Activated T-cell treated with anti-CD3 and anti-CD28 coated beads, Interleukin-2, amount 50 U/mL, for 24 hours (primary cell): ENCODE measurements at places on chromosomes 6 and 20.

- H3K4me3 ChIP-seq, result no peak overlapping the region
- peak overlapping the region; percentile 47 for H3K27ac ChIP-seq
- no peaks in the 10 kb centered on the region for H3K27me3 ChIP-seq
- DNase-seq, result no peak
These were observed 29.8 kb downstream of the NCOA3 start for GRCh38 chr20:47531458-47531857.

- H3K4me1 ChIP-seq, result peaks cover 2% of the 10 kb centered on the region
- no peak for DNase-seq
- H3K4me3 ChIP-seq, result no peak overlapping the region
- H3K27me3 ChIP-seq, result no peaks in the 10 kb centered on the region
These were observed 21.0 kb upstream of the FYN start for GRCh38 chr6:111894272-111894671.

DNA sequence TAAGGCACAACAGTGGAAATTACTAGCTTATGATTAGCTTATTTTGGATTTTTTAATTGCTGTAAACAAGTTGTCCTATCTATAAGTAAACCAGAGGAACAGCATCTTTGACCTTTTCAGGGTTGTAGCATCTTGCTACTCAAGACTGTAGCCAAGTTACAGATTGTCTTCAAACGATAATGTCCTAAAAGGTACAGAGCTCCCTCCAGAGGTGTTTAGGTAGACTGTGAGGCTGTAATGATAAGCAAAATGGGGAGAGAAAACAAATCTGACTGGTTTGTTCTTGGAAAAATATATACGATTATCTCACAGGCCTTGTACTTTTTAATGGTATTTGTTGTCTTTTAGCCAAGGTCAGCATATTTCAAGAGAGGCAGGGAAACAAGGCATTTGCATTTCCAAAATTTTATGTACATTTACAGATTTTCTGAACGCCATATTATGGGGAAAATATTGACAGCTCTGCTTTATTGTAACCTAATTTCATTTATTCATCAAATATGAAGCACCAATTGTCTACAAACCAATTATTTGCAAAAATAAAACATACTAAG is 273.4 kb downstream of the MEI4 start:
- H3K4me3 ChIP-seq, result no peak overlapping the region
- H3K27me3 ChIP-seq, result no peaks in the 10 kb centered on the region
- no peak overlapping the region for H3K27ac ChIP-seq
- H3K36me3 ChIP-seq, result no peaks in the 10 kb centered on the region

- H3K27me3 ChIP-seq, result peaks cover 49% of the 10 kb centered on the region
- no peak overlapping the region for H3K4me3 ChIP-seq
- H3K4me1 ChIP-seq, result peaks cover 14% of the 10 kb centered on the region
- DNase-seq, result no peak
- H3K27ac ChIP-seq, result no peak overlapping the region
These were observed 2.0 kb upstream of the RNF182 start for GRCh38 chr6:13922750-13923149.

DNA sequence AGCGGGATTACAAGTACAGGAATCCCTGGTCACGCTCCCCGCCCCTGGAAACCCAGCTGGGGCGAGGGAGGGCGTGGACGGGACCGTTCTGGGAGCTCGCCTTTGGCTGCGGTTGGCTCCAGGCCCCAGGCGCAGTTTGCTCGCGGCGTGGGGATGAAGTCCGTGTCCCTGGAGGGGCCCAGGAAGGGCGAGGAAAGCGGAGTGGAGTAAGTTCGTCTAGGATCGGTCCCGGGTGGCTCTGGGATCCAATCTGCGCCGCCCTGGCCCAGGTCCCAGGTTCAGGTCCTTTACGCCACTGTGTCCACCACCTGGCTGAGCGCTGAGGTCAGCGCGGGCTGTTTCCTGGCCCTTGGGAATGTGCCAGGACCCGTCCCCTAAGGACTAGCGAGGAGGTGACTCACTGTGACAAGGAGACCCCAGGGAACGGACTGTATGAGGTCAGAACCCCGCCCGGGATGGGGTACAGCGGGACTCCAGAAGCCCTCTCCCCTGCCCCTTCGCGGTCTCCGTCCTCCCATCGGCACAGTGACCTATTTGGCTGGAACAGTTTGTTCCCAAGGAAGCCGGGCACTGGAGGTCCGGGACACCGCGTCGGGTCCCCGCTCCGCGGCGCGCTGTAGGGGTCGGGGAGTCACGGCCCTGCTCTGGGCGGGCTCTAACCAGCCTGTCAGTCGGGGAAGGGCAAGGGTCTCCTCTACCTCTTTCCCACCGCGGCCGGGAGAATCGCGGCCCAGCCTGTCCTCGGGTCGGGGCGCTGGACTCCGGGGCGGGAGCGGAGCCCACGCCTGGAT is 724 bp downstream of the CDKN1A start:
- peaks cover 60% of the 10 kb centered on the region for H3K4me1 ChIP-seq
- H3K27ac ChIP-seq, result peak overlapping the region; percentile 94
- peaks cover 15% of the 10 kb centered on the region for H3K27me3 ChIP-seq
- peak overlapping the region; percentile 94 for H3K4me3 ChIP-seq
- peak; percentile 64 for DNase-seq

- H3K4me3 ChIP-seq, result no peak overlapping the region
- peaks cover 73% of the 10 kb centered on the region for H3K4me1 ChIP-seq
These were observed 19.0 kb downstream of the HIVEP1 start for GRCh38 chr6:12030993-12031550.

DNA sequence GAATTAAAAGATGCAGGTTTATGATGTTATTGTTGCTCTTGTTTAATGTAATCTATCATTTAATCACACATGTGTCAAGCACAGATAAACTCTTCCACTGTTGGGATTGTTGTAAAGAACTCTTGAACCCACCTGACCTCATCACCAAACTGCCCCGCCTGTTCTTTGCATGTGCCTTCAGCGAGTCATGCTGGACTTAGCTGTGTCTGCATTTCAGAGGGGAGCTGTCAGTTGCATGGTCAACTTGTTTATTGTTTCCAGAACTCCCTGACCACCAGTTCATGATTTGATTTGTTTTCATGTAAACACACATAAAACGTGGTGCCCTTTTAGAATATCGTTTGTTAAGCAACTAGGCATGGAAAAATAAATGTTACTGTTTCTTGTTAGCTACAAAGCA is 93.6 kb downstream of the KHDC1L start:
- DNase-seq, result no peak
- no peak overlapping the region for H3K4me3 ChIP-seq
- H3K36me3 ChIP-seq, result peaks cover 8% of the 10 kb centered on the region
- H3K27ac ChIP-seq, result no peak overlapping the region
- peaks cover 4% of the 10 kb centered on the region for H3K4me1 ChIP-seq

GRCh38 chr6:131116755-131117360 is 18.4 kb upstream of the AKAP7 start:
- H3K36me3 ChIP-seq, result no peaks in the 10 kb centered on the region
- no peak for DNase-seq
- H3K27ac ChIP-seq, result no peak overlapping the region
- no peak overlapping the region for H3K4me3 ChIP-seq
- H3K27me3 ChIP-seq, result peaks cover 3% of the 10 kb centered on the region

- DNase-seq, result no peak
- peaks cover 74% of the 10 kb centered on the region for H3K36me3 ChIP-seq
- no peaks in the 10 kb centered on the region for H3K27me3 ChIP-seq
- peaks cover 26% of the 10 kb centered on the region for H3K4me1 ChIP-seq
- no peak overlapping the region for H3K27ac ChIP-seq
- no peak overlapping the region for H3K4me3 ChIP-seq
These were observed 25.9 kb downstream of the ECHDC1 start for GRCh38 chr6:127317388-127318128.

DNA sequence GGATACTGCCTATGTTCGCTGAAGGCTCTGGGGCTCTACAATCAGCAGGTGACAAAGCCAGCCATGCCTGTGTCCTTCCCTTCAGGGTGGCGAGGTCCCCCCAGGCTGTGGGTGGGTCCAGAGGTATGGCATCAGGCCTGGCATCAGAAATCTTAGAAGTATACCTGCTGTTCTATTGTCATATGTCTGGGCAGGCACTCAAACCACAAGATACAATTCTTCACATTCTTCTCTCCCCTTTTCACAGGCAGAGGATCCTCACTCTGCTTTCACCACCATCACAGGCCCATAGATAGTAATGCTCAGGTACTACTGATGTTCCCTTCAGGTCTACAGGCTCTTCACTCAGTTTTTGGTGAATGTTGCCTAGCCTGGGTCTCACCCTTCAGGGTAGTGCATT is 1180.0 kb upstream of the CITED2 start:
- H3K27me3 ChIP-seq, result no peaks in the 10 kb centered on the region
- no peak overlapping the region for H3K4me3 ChIP-seq
- H3K4me1 ChIP-seq, result no peaks in the 10 kb centered on the region

DNA sequence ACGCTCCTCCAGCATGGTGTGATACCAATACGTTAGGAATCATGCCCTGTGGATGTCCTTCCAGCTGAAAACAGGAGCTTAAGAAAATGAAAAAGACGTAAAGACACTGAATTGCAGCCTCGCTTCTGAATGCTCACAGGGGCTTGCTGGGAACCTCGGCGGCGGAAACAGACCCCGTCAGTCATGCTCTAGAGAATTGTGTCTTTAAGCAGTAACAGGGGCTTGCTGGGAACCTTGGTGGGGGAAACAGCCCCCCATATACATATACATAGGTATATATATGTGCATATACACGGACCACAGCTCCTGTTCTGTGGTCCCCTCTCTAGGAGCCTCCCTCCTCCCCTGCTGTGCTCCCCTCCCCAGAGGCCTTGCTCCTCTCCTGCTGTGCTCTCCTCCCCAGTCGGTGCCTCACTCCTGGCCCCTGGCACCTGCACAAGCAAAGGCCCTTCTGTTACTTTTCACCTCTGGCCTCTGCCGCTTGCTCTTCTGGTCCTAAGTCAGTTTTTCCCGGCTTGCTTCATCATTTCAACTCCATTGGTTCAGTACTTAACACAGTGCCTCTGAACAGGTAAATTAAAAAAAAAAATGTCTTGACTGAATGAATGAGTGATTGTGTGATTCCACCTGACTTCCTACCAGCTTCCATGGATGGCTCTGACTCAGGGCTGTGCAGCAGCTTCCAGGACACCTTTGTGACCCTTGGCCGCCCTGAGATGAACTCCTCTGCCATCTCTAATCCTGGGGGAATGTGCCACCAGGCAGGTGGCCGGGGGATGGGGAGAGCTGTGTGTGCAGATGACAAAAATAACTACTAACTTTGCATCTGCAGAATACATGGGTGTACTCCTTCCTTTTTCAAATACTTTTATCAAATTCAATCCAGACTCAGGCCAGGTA is 246.1 kb downstream of the SMOC2 start:
- H3K4me1 ChIP-seq, result no peaks in the 10 kb centered on the region
- no peak overlapping the region for H3K27ac ChIP-seq
- no peaks in the 10 kb centered on the region for H3K36me3 ChIP-seq
- H3K4me3 ChIP-seq, result no peak overlapping the region

- no peaks in the 10 kb centered on the region for H3K36me3 ChIP-seq
- no peak for DNase-seq
- no peaks in the 10 kb centered on the region for H3K27me3 ChIP-seq
- no peak overlapping the region for H3K4me3 ChIP-seq
- no peak overlapping the region for H3K27ac ChIP-seq
These were observed 41.9 kb upstream of the TMEM170B start for GRCh38 chr6:11495565-11496145.

DNA sequence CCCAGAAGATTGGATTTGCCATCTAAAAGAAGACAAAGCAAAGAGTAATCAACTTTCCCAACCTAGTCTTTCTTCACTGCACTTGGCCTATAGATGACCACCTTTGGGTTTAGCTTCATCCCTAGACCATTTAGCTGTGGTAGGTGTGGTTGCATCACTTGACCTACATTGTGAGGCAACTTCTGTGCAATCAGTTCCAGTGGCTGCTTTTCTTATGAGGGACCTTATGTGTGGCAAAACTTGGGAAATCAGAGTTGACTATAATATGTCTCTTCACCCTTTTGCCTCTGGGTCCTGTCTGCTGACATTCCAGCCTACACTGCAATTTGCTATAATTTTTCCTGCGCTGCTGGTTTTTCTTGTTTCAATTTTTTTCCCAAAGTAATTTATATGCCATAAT is 55.2 kb downstream of the PRDM13 start:
- peaks cover 3% of the 10 kb centered on the region for H3K27me3 ChIP-seq
- no peak for DNase-seq
- H3K4me3 ChIP-seq, result no peak overlapping the region
- no peak overlapping the region for H3K27ac ChIP-seq
- H3K36me3 ChIP-seq, result no peaks in the 10 kb centered on the region
- H3K4me1 ChIP-seq, result no peaks in the 10 kb centered on the region

GRCh38 chr20:63083831-63084562 is 77.2 kb upstream of the BHLHE23 start:
- H3K27me3 ChIP-seq, result peaks cover 54% of the 10 kb centered on the region
- no peak overlapping the region for H3K4me3 ChIP-seq
- H3K4me1 ChIP-seq, result no peaks in the 10 kb centered on the region

DNA sequence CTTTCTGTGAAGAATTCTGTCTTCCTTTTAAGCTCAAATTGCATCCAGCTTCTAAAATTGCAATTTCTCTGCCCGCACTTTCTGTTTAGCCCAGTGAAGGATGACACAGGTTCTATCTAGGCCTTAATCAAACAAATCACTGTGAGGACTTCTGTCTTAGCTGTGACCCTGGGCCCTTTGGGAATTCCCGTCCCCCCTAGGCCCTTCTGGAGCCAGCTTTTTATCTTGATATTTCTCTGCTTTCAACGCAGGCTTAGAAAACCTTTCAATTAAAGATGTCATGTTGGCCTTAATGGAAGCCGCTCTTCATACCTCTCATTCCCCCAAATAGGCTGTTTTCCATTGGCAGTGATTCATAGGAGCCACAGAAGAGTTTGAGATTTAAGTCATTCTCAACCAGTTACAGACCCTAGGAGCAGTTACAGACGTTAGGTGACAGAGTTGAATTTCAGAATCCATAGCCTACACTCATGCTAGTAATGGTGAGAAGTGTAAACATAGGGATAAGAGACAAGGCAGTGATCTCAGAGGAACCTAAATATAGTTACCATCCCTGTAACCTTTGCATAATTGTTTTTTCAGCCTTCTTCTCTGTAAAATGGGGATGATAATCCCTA is 74.8 kb upstream of the FLRT3 start:
- no peak for DNase-seq
- H3K4me3 ChIP-seq, result no peak overlapping the region
- no peaks in the 10 kb centered on the region for H3K36me3 ChIP-seq
- H3K4me1 ChIP-seq, result no peaks in the 10 kb centered on the region
- H3K27me3 ChIP-seq, result no peaks in the 10 kb centered on the region

- no peak overlapping the region for H3K27ac ChIP-seq
- no peaks in the 10 kb centered on the region for H3K36me3 ChIP-seq
- no peak overlapping the region for H3K4me3 ChIP-seq
- H3K4me1 ChIP-seq, result no peaks in the 10 kb centered on the region
These were observed 52.0 kb downstream of the ME1 start for GRCh38 chr6:83378621-83379388.

- peaks cover 30% of the 10 kb centered on the region for H3K4me1 ChIP-seq
- H3K27ac ChIP-seq, result no peak overlapping the region
- H3K27me3 ChIP-seq, result peaks cover 7% of the 10 kb centered on the region
- no peak overlapping the region for H3K4me3 ChIP-seq
These were observed 59.4 kb downstream of the TNFRSF21 start for GRCh38 chr6:47250302-47250701.
